Stimulated activated CD8-positive, alpha-beta memory T cell treated with anti-CD3 and anti-CD28 coated beads, Interleukin-2, amount 100 ng/mL, for 1 hour (primary cell): ENCODE measurements at places on chromosomes 11 and 22.

GRCh38 chr11:70688142-70688541 lies 289.8 kb downstream of the CTTN start:
- no peak for DNase-seq

- DNase-seq, result no peak
Measured at GRCh38 chr11:36364551-36365325, 68.7 kb downstream of the PRR5L start.

- DNase-seq, result no peak
Measured at GRCh38 chr11:106480581-106481190, 403.2 kb downstream of the AASDHPPT start.

GRCh38 chr11:79377406-79377805 lies 63.4 kb downstream of the TENM4 start:
- DNase-seq, result no peak

DNA sequence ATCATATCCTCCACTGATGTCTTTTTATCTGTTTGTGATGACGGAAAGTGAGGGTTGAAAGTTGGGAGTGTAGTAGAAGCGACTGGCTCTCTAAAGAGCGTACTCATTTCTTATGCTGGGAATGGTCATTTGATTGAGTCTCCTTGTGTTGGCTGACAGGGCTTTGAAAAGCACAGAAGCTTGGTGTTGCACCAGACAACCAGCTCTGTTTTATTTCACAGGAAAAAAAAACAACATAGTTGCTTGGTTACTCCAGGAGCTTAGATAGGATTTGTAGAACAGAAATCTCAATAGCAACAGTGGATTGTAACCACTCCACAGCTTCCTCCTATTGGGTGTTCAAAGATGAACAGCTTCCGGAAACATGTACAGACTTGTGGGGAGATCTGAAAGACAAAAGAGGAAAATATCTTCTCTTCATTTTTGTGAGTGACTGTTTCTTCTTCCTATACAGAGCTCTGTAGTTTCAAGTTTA lies 2.7 kb downstream of the RBM14 start:
- no peak for DNase-seq

- DNase-seq, result no peak
Measured at GRCh38 chr11:46421257-46421880, 29.8 kb upstream of the CHRM4 start.

- DNase-seq, result no peak
Measured at GRCh38 chr22:35460688-35461087, 60.7 kb downstream of the MCM5 start.

DNA sequence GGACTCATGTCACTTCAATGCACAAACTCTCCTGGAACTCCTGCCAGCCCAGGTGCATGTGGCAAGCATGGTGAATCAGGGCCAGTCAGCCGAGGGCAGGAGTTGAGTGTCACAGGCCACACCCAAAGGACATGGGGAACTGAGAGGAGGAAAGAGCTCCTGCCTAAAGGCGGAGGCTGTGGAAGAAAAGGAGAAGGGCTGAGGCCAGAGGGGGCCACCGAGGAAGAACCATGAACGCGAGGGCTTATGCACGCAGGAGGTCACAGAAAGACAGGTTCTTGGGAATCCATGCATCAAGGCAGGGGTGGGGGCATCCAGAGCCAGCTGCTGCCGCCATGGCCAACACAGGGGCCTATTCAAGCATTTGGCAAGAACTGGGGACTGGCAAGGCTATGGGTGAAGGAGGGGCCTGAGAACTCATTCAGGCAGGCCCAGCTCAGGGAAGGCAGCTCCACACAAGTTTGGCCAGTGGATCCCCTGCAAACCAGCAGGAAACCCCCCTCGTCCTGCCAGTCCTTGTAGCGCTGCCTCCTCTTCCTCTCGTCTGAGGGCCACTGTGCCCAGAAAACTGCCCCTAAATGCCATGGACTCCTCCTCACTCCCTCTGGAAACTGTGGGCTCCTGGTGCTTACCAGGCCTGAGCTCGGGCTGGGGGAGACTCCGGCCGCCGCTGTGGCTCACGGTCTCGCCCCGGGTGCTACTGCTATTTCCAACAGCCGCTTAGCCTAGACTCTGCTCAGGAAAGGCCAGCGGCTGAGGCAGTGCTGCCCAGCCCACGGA lies 15.4 kb downstream of the PPM1F start:
- no peak for DNase-seq

- peak; percentile 39 for DNase-seq
Measured at GRCh38 chr11:119356349-119357031, 10.0 kb upstream of the MFRP start.

GRCh38 chr11:78935398-78936068 lies 360.9 kb upstream of the NARS2 start:
- DNase-seq, result no peak

DNA sequence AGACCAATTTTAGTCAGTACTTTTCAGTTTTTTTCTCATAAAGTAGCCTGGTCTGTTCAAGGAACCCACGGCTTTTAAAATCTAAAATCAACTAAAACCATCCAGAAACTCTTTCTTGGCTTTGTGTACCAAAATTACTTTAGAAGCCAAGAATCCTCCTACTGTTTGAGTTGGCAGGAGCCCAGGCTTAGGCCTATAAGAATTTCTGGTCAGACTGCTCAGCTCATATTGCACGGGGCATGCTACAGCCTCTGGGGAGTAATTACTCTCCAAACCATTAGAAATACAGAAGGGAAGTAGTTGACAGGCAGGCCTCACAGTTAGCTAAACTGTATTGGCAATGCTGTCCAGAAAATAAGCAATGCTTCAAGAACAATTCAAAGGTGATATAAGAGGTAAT lies 1862.9 kb upstream of the RAG2 start:
- DNase-seq, result no peak

GRCh38 chr11:85628771-85629341 lies 463 bp downstream of the TMEM126B start:
- no peak for DNase-seq

DNA sequence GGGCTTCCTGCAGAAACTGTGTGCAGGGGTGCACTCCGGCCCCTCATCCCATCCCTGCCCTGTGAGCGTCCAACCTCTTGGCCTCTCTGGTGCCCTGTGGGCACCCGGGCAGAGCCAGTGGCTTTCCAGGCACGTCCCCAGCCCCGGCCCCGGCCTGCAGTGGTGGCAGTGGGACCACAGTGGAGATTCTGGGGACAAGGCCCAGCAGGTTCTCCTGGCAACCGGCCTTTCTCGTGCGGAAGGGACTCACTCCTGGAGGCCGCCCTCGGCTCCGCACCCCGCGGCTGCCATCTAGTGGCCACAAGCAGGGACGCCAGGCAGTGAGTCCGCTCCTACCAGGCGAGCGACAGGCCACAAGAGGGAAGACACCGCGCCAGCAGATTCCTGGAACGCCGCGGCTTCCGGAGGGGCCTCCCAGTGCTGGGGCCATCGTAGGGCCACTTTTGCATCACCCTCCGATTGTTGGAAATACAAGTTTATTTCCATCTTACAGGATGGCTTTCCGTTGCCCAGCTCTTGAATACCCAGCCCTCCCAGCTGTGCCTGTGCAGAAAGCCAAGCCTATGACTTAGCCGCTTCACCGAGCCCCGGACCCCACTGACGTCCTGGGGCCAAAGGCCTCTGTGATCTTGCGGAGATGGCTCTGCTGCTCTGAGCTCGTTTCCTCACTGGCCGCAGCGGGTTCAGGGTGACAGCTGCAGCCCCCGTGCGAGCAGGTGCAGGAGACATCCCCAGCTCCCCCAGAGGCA lies 357.3 kb downstream of the CTTN start:
- DNase-seq, result peak; percentile 16

DNA sequence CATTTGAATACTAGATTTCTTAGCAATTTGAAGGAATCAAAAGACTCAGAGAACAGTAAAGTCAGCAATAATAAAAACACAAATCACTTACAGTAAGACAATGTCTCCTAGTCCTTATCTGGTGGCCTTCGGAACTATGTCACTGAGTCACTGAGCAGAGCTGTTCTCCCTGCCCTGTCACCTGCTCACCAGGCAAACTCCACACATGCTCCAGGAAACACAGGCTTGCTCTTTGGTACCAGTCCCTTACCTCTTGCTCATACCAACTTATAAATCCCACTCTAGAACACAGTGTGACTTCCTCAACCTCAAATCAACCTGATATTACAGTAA lies 81.1 kb upstream of the CHRM4 start:
- no peak for DNase-seq

DNA sequence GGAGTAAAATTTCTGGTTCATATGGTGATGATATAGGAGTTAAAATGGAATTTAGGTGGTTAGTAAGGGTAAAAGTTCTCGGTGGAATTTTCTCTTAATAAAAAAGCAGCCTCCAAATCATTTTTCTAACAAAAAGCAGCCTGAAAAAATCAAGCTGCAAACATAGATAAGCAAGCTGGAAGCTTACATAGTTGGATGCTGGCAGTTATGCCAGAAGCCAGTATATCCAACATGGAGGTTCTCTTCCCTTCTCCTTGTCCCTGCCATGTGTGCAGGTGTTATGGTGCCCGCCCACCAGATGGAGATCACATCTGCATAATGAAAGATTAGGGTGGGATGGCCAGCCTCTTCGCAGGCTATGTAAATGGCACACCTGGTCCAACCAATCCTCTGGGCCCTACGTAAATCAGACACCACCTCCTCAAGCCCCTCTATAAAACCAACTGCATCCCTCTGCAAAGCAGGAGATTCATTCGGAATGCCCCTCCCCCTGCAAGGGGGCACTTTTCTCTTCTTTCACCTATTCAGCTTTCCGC lies 22.4 kb downstream of the PIWIL3 start:
- no peak for DNase-seq

- DNase-seq, result no peak
Measured at GRCh38 chr22:33971561-33971961, 51.3 kb upstream of the LARGE1 start.

DNA sequence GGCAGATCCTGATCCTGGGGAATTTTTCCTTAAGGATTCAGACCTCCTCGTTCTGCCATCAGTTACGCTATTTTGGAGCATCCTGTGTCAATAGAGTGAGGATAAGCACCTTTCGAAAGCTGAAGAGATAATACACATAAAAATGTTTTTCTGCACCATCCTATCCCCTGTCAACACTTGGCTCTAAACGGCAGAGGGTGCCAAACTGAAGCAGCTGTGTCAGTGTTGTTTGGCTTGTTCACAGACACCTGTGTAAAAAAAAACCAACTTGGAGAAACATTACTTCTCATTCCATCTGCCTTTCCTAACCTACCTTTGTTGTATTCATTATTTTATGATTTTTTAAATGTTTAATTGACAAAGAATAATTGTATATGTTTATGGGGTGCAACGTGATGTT lies 417.0 kb upstream of the DDI1 start:
- DNase-seq, result no peak

DNA sequence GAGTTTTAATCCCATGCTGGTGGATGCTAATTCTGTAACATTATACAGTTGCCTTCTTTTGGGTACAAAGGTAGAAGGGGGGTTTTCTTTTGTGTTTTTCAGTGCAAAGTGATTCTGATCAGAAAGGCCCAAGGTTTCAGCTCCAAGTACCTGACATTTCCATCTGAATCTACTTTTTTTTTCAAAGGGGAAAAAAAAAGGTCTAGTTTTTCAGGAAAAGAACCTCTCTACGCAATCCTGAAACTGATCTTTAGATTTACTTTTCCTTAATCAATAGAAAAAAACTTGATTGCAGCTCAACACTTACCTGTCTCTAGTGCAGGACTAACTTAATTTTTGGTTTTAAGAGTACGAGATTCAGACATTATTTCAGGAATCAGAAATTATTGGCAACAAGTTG lies at the start of gene TECTA:
TECTA (plus strand) TSS at position 301 of the 400 bp plus-strand sequence. CDS start 1,423 bp downstream, outside the sequence.
- DNase-seq, result no peak

DNA sequence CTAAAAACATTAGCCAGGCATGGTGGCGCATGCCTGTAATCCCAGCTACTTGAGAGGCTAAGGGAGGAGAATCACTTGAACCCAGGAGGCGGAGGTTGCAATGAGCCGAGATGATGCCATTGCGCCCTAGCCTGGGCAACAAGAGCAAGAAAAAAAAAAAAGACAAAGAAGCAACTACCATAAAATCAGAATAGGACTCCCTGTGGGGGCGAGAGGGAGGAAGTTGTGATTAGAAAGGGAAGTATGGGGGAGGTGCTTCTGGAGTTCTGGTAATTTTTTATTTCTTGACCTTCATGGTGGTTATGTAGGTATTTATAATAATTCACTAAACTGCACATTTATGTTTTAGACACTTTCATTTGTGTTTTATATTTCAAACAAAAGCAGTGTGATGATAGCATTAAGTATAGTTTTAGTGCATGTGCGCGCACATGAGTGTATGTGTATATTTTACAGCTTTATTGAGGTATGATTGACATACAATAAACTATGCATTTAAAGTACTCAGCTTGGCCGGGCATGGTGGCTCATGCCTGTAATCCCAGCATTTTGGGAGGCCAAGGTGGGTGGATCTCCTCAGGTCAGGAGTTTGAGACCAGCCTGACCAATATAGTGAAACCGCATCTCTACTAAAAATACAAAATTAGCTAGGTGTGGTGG lies 43.5 kb downstream of the SIK2 start:
- DNase-seq, result no peak

DNA sequence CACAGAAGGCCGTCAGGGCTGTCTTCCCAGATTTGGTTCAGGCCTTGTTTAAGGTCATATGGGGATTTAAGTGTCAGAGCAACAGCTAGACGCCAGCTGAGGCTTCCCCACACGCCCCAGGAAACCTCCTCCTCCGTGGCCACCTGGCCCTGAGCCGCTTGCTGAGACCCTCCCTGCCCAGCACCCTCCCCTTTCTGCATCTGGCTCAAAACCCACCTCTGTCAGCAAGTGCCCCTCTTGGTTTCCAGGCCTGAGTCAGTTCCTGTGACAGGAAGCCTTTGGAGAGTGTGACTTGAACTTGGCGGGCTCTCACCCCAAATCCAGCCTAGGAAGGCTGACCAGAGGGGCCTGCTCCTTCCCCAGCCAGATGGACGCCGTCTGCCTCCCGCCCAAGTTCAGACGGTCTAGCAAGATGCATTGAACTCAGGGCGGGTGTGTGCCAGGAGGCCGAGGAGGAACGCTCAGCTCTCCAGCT lies 561 bp downstream of the FXYD2 start:
- DNase-seq, result no peak

- DNase-seq, result no peak
Measured at GRCh38 chr11:31415435-31415834, 45.8 kb downstream of the DNAJC24 start.

- no peak for DNase-seq
Measured at GRCh38 chr11:61011229-61011870, 39.9 kb downstream of the CD6 start.
